HCEC 1CT (cell line): ENCODE measurements at places on chromosomes 11 and 22.

DNA sequence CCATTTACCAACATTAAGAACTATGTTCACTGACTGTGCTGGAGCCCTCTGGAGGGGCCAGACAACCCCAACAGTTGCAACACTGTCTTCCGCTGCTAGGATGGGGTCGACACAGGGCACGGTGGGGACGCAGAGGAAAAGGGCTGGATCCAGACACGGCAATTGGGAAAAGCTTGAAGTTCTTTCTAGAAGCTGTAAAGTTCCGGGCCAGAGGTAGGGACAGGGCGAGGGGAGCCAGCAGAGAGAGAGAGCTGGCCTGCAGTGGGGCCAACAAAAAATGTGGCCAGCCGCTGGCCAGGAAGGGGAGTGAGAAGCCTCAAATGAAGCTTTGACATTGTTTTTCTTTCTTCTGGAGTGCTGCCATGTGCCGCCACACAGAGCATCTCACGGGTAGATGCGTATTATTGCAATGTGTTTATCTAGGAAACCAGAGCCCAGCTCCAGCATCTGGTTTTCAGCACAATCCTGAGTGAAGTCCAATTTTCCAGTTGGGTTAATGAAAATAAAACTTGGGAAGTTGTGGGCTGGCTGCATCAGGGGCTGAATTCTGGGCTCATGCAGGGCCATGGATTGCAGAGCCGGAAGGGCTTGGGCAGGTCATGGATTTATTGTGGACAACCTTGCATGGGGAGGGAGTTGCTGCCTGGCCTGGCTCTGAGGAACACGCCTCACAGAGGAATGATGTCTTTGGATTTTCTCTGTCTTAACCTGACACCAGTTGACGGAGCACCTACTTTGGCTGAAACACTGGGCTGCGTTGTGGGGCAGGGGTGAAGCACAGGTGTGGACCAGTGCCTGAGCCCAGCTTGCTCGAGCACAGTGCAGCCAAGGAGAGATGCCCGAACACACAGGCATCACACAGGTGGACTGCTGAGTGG, 67.6 kb upstream of the AMPD3 start:
- DNase-seq = no peak

- DNase-seq = no peak
Measured at GRCh38 chr22:36356708-36357624, 30.8 kb downstream of the MYH9 start.

GRCh38 chr11:106014035-106014434, 8.0 kb downstream of the MSANTD4 start:
- DNase-seq = no peak

DNA sequence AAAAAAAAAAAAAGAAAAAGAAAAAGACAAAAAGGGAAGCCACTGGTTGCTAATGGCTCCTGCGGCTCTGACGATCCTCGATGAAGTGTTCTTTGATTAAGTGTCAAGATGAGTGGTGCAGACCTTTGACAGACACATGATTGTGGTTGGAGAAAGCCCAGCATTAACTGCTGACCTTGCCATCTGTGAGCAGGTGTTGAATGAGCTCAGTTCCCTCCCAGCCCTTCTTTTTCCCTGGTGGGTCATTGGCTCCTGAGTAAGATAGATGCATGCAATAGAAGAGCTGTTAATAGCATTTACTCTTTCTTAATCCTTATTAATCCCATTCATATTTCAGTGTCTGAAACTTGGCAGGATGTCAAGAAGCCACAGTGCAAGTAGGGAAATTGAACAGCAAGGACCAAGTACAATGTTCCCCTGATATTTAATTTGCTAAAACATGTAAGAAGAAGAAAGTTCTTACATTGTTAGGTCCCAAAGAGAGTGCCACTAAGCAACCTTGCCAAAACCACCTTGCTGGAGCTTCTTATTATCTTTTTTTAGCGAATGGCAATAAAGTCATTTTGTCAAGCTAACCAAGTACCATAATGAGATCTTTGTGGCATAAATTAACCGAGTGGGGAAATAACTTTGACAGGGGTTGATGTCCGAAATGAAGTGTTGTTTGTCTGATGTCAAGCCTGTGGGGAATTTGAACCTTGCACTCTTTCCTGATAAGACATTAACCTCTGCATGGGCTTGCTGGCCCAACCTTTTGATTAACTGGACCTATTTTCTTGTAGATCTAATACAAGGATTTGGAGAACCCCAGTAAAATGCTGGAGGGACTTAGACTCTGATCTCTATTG, 113.7 kb downstream of the PTPRJ start:
- no peak for DNase-seq

- no peak for DNase-seq
Measured at GRCh38 chr22:39705386-39705785, 134.8 kb downstream of the CACNA1I start.

GRCh38 chr11:64306876-64307622, 1.7 kb downstream of the ESRRA start:
- no peak for DNase-seq

GRCh38 chr11:76501526-76502202, 56.8 kb downstream of the EMSY start:
- DNase-seq = no peak

GRCh38 chr11:68735646-68736045, 15.7 kb downstream of the TESMIN start:
- no peak for DNase-seq

GRCh38 chr11:131758726-131759125, 388.3 kb downstream of the NTM start:
- DNase-seq = no peak
